HT1080 (cell line): ENCODE measurements at places on chromosomes 7 and 10.

GRCh38 chr10:69345402-69345801 is 67.1 kb downstream of the HK1 start:
- no peak for DNase-seq

- peak; percentile 13 for DNase-seq
Observed at GRCh38 chr10:62851442-62851841, 35.3 kb upstream of the EGR2 start.

DNA sequence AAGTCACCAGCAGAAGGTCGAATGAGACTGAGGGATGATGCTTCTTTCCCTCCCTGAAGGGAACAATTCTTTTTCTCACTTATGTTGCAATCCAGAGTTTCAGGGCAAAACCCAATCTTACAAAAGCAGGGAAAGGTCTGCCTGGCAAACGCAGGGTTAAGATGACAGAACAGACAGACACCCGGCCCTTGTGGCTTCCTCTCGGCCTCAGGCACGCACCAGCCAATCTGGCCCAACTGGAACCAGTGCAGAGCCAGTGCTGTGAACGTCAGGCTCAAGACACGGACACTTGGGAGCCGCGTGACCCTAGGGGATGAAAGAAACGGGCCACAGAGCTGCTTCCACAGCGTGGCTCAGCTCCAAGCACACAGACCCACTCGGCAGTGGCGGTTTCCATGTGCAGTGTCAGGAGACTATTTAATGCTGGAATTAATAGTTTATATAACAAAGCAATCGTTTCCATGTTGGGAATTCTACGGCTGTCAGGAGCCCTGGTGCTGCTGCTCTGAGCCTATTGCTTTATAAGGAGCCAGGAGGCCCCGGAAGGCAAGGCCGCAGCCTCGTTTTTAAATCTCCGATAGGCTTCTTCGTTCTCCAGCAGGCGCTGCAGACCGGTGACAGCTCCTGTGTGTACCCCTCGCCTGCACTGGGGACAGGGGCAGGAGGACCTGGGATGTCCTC is 198.4 kb downstream of the DIP2C start:
- DNase-seq, result no peak

GRCh38 chr7:84617265-84618030 is 422.9 kb upstream of the SEMA3A start:
- no peak for DNase-seq

- no peak for DNase-seq
Observed at GRCh38 chr7:134355927-134356326, 39.2 kb upstream of the SLC35B4 start.

GRCh38 chr10:79335094-79335469 is 12.2 kb upstream of the PPIF start:
- DNase-seq, result no peak

GRCh38 chr7:147708871-147709270 is 881.7 kb upstream of the C7orf33 start:
- no peak for DNase-seq

DNA sequence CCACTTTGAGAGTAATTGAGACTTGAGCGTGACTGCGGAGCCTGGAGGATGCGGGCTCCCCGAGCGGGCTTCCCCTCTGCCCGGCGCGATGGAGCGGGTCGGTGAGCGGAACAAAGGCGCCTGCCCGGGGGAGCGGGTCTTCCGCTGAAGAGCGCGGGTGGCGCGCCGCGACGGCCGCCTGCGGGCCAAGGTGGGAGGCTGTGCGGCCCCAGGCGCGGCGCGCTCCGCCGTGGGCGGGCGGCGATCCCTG is at the start of gene GALNT17:
TSS of gene GALNT17 (plus strand) at position 18 of the 250 bp plus-strand sequence.
- DNase-seq, result no peak

DNA sequence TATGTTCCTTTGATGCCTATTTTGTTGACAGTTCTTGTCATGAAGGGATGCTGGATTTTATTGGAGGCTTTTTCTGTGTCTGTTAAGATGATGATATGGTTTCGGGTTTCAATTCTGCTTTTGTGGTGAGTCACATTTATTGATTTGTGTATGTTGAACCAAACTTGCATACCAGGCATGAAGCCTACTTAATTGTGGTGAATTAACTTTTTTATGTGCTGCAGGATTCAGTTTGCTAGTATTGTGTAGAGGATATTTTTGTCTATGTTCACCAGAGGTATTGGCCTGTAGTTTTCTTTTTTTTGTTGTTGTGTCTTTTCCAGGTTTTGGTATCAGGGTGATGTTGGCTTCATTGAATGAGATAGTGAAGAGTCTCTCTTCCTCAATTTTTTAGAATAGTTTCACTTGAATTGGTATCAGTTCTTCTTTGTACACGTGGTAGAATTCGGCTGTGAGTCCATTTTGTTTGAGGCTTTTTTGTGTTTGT is 345.9 kb downstream of the KIF20B start:
- DNase-seq, result no peak

- no peak for DNase-seq
Observed at GRCh38 chr10:131211965-131212619, 99.4 kb downstream of the TCERG1L start.

- no peak for DNase-seq
Observed at GRCh38 chr10:133184591-133185244, 24.7 kb downstream of the KNDC1 start.

- DNase-seq, result no peak
Observed at GRCh38 chr10:58350619-58351323, 16.0 kb downstream of the UBE2D1 start.

DNA sequence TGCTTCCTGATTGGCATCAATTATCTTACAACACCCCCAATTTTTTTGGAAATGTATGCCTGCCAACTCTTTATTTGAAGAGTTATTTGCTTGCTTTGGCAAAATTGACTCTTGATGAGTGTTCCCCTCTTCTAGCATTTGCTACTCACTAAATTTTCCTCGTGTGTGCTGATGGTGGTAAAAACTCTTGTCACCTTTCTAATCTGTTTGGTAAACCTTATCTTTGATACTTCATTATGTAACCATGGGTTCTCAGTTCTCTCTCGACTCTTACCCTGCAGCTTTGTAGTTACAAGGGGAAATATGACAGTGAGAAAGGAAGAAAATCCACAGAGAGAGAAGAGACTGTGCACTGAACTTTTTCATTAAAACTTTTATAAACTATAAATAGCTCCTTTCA is 102.5 kb downstream of the CDK14 start:
- no peak for DNase-seq

DNA sequence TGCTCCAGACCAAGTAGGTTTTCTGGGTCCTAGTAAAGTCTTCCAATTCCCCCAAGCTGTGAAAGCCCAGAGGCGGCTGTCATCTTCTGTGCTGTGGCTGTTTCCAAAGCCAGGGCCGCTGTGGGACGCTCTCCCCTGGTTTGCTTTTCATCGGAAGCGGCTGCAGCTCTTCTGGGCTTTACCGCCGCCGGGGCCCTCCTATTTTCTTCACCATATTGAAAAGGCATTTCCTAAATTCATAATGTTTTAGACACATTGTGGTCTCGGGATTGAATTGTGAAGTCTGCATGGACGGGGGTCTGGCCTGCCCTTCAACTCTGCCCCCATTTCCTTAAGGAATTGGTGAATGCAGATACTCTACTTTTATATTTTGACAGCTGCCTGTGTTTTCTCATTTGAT is 551.4 kb upstream of the MGMT start:
- no peak for DNase-seq

DNA sequence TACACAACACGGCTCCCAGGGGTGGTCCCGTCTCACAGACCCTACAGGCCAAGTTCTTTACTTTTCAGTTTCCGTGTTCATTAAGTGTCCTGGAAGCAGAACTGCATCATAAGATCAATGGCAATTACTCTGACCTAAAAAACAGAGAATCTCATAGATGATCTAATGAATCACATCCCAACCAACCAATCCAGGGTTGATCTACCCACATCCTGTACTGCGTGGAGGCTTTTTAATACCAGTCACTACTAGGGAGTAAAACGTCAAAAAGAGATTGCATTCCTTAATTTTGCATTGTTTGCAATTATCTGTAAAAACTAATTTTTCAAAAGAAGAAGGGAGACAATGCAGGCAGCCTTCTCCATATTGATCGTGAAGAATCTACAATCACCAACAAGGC is 72.6 kb downstream of the PARD3 start:
- peak; percentile 29 for DNase-seq

GRCh38 chr10:110574420-110574819 is 6.9 kb downstream of the SMC3 start:
- DNase-seq, result no peak

DNA sequence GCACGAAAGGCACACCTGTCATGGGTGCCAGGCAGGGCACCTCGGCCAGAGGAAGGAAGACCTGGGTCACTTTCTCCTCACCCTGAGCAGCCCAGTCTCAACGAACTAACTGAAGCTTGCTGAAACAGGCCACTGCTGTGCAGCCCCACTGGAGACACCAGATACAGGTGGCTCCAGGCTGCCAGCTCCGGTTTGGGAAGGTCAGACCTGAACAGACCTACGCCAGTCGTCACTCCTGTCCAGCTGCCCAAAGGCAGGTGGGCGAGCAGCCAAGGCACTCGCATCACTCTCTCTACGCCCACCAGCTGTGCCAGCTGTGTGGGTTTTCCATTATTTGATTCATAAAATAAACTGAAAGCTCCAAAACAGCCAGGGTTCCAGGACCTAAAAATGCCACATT is 256.1 kb downstream of the ZMYND11 start:
- no peak for DNase-seq

DNA sequence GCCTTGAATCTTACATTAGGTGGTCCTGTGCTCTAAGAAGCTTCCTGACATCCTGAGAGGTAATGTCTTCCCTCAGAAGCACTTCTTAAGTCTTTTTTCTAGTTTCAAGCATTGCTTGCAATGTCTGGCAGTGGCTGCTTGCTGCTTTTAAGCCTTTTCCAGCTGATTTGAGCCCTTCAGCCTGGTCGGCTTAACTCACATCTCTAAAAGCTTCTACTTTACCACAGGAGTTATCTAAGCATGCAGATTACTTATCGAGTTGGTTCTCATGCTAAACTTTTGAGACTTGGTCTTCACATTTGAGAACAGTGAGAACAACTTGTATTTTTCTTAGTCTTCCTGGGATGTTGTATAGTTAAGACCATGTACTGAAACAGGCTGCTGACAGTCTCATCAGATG is 3.9 kb downstream of the LRMDA start:
- DNase-seq, result no peak

DNA sequence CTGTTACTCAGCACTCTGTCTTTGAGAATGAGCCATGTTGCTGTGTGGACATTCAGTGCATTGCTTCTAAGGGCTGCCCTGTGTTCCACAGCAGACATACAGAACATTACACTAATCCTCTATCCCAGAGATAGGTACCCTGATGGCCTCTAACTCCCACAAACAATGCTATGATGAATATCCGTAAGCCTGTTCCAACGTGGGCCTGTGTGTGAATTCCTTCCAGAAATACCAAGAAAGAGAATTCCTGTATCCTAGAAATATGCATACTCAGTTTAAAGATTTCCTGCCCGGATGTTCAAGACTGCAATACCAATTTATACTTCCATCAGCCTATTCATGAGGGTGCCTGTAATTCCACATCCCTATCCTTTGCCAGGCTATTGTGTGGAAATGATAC is 21.3 kb upstream of the ST8SIA6 start:
- no peak for DNase-seq
